Kidney glomerular epithelial cell (primary cell): ENCODE measurements at places on chromosomes 1 and 21.
A peak's percentile ranks its signal among the peaks of the same experiment; 100 is the strongest.

DNA sequence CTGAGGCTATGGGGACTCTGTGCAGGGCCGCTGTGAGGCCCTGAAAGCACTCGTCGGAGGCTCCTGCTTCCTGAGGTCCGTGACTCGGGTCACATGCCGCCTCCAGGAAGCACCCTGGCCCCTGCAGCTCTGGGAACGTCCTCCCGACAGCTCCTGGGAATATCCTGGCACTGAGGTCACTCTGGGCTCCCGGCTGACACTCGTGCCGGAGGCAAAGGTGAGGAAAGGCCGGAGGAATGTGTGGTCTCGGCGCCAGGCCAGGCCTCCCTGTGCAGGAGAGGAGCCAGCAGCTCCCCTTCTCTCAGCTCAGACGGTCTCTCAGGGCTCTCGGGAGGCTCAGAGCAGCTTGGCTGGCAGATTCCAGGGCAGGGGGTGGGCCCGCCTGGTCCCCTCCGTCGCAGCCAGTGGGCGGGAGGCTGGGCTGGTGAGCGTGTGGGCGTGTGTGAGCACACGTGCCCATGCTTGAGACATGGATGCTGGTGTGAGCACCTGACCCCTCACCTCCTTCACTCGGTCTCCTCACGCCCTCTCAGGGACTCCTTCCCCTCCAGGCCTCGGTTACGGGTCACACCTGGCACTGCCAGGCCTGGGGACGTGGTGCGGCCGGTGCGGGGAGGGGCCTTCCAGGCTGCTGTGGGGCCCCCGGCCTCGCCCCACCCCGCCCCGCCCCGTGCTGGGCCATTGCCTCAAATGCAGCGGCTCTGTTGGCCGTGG, 5.5 kb upstream of the RNF223 start:
- DNase-seq = peak; percentile 96

DNA sequence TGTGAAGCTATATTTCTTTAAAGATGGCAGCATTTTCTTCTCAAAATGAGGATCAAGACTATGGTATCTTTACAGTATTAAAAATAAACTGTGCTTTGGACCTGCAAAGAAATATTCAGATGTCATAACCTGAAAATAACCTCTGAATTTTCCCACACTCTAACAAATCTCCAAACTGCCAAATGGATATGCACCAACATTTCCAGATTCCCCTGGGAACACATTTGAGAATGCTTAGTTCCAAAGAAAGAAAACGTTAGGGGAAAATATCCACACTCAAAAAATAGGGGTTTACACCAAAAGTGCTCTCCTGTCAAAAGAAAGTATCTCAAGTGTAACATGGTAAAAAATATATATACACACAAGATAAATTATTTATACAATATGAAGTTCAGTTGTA, 69.1 kb upstream of the ARHGAP29 start:
- no peak for DNase-seq

GRCh38 chr1:60224523-60224922, 151.0 kb upstream of the C1orf87 start:
- DNase-seq = no peak

DNA sequence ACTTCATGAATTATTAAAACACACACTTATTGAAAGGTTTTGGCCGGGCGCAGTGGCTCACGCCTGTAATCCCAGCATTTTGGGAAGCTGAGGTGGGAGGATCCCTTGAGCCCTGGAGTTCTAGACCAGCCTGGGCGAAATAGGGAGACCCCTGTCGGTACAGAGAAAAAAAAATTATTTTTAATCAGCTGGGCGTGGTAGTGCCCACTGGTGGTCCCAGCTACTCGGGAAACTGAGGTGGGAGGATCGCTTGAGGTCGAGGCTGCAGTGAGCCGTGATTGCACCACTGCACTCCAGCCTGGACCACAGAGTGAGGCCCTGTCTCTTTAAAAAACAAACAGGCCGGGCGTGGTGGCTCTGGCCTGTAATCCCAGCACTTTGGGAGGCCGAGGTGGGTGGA, 1.7 kb downstream of the GABPB2 start:
- no peak for DNase-seq

GRCh38 chr1:71054791-71055190, 7.2 kb upstream of the PTGER3 start:
- no peak for DNase-seq

GRCh38 chr1:67468066-67468718, 38.0 kb upstream of the SERBP1 start:
- DNase-seq = no peak

DNA sequence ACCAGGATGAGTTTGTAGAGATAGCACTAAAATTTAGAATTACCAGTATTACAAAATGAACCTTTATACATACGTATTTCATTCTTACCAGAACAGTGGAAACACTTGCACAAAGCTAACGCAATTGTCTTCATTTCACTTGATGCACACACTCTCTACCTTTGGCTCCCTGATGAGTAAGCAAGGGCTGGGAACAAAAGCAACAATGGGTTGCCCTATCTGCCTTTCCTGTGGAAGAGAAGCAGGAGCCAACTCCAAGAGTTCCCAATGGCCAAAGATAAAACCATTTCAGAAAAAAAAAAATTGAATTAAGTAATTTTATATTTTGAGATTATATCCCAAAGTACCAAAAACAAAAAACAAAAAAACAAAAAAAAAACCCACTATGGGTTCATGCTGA, 344.1 kb upstream of the GREM2 start:
- no peak for DNase-seq

DNA sequence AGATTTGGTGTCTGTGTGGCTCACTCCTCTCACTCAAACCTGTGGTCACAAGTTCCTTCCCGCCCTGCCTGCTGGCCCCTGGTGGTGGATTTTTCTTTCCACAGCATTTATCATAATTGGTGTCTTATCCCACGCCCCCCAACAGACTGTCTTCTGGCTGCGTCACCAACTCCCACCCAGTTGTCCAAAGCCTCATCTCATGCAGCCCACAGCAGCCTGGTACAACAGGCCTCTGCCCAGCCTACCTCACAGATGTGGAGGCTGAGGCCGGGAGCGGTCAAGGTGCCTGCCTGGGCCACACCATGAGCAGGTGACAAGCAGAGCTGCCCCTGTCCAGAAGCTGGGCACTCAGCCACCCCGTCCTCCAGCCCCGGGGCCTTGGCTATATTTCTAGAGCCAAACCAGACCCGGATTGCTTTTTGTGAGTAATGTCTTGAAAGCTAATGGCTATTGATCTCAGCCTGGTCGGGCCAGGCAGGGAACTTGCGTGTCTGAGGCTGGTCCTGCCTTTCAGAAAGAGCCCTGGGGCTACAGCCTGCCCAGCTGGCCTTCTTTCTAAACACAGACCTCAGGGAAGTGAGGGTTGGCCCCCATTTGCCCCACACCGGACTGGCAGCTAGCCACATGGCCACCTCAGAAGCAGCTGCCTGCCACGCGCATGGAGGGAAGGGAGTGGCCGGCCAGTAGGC, 2.6 kb downstream of the KCNAB2 start:
- DNase-seq = no peak

GRCh38 chr21:33201956-33202355, 27.8 kb upstream of the IFNAR2 start:
- DNase-seq = no peak

- DNase-seq = no peak
Measured at GRCh38 chr1:10525208-10525607, 50.5 kb downstream of the PEX14 start.

GRCh38 chr1:90045853-90046563, 51.1 kb downstream of the ZNF326 start:
- peak; percentile 17 for DNase-seq

- no peak for DNase-seq
Measured at GRCh38 chr1:207941665-207942064, 30.7 kb upstream of the CD34 start.

DNA sequence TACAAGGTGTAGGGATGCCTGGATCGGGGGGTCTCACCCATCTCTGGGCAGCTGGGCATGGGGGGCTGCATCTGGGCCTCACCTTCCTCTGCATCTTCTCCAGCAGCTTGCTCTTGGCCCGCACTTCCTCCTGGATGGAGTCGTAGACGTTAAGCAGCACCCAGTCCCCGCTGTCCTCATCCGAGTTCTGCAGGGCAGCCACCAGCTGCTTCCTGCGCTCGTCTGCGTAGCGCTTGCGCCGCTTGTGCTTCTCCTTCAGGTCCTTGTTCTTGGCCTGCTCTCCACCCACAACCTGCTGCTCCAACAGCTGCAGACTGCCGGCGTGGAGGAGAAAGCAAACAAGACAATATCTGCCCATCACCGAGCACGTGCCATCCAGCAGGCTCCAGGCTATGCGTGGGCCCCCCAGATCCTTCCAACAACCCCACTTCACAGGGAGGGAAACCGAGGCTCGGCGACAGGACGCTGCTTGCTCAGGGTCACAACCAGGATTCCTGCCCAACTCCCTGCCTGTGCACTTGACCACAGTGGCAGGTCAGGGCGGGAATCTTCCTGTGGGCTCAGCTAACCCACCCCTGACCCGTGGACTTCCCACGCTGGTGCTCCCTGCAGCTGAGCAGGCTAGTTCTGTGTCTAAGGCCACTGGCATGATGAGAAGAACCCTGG, 21.5 kb upstream of the DDOST start:
- DNase-seq = no peak

DNA sequence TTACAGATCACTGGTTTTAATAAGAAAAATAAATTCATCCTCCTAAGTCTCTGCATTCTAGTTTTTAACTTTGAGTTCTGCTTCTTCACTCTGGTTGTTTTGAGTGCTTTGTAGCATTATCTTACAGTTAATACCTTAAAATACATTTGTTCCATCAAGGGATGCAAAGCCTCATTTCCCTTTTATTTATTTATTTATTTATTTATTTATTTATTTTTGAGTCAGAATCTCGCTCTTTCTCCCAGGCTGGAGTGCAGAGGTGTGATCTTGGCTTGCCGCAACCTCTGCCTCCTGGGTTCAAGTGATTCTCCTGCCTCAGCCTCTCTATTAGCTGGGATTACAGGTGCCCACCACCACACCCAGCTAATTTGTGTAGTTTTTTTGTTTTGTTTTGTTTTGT, 147.8 kb downstream of the ZNF326 start:
- no peak for DNase-seq

- no peak for DNase-seq
Measured at GRCh38 chr21:46540087-46540710, 64.7 kb downstream of the S100B start.

- DNase-seq = no peak
Measured at GRCh38 chr1:47104816-47105215, 32.4 kb upstream of the CYP4A22 start.

DNA sequence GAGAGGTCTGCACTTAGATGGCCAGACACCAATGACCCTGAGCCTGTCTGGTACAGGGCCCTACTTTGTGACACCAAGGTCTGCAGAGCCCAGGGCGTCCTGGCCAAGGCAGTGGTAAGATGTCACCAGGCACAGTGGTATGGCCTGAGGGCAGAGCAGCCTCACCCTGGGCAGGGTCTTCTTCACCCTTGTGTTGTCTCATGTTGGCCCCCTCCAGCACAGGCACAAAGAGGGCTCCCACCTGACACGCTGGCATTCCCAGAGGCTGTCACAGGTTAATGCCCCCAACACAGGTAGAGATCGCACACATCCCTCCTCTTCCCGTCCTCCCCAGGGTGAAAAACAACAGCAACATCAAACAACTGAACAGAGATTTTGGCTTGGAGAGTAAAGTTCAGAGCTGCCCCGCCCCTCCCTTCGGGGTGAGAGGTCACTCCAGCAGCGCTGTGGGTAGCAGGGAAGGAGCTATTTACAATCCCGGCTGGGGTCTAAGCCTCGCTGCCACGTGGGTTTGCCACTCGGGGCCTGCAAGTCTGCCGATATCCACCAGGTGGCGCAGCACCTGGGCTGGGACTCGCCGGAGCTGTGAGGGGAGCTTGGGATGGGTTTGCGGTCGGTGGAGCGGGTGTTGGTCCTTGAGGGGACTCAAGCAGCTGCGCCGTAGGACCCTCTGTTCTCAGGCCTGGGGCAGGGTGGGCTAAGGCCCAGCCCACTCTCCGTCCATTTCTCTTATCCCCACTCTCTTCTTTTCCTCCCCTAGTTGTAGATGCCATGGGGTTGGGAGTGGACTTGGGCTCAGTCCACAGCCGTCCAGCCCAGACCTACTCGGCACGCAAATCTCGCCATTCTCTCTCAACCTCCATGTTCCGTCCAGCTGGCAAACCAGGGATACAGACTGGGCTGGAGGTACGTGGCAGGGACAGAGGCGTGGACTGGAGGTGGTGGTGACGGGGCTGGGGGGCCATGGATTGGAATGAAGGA, 12.7 kb downstream of the EFNA3 start:
- DNase-seq = peak; percentile 20

DNA sequence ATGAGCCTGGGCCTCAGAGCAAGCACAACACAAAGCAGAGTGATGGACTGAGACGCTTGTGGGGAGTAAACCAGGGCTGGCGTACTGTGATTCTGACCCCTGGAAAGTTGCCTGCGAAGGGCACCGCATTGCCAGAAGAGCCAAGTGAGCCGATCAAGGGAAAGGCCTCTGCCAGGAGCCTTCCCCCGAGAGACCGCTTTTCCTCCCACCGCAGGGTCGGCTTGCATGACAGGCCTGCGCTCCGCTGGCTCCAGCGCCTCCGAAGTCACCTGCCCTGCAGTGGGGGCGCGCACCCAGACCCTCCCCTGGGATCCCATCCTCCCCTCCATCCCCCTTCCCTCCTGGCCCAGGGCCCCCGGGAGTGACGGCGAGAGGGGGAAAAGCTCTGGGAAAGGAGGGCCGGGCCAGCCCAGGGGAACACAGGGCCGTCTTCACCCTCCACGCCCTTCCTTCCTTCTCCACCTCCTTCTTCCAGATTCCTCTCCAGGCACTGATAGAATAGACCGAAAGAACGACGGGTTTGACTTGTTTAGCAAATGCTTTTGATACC, 165.0 kb downstream of the TRIM33 start:
- no peak for DNase-seq

DNA sequence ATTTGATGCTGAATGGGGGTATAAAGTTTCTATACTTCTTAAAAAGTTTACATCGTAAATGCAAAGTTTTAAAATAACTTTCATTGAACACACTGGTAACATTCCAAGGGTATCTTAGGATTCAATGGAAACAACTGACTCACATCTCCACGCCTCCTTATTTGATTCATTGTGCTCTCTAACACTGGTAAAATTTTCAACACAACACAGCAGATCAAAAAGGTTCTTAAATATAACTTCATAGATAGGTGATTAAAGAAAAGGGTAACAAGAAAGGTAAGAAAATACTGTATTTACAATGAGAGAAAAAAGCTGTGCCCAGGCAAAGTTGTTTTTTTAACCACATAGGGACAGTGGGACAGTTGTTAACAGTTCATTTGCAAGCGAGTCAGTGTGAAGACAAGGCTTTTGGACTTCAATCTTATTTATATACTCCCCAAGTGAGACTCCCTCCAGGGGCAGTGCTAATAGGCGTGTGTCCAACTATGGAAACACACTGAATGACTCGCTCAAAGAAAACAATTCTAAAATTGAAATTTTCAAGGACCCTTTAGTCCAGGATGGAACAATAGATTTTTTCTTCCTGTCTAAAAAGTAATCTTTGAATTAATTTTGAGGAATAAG, 140.5 kb downstream of the TIAM1 start:
- DNase-seq = peak; percentile 21

GRCh38 chr1:82858031-82858430, 1057.3 kb downstream of the ADGRL2 start:
- no peak for DNase-seq

GRCh38 chr1:43465505-43466067, 11.9 kb upstream of the HYI start:
- no peak for DNase-seq

GRCh38 chr21:37771181-37771580, 145.1 kb downstream of the KCNJ6 start:
- no peak for DNase-seq
